ENCODE measurements at places on chromosomes 7 and 10.
A peak's percentile ranks its signal among the peaks of the same experiment; 100 is the strongest.

GRCh38 chr7:146002431-146003078, 114.0 kb upstream of the CNTNAP2 start:
- DNase-seq: no peak

- peak; percentile 14 for DNase-seq
These were observed 550 bp upstream of the CALU start for GRCh38 chr7:128738570-128739047.

- DNase-seq: no peak
These were observed 86.2 kb downstream of the HIBADH start for GRCh38 chr7:27576360-27576944.

DNA sequence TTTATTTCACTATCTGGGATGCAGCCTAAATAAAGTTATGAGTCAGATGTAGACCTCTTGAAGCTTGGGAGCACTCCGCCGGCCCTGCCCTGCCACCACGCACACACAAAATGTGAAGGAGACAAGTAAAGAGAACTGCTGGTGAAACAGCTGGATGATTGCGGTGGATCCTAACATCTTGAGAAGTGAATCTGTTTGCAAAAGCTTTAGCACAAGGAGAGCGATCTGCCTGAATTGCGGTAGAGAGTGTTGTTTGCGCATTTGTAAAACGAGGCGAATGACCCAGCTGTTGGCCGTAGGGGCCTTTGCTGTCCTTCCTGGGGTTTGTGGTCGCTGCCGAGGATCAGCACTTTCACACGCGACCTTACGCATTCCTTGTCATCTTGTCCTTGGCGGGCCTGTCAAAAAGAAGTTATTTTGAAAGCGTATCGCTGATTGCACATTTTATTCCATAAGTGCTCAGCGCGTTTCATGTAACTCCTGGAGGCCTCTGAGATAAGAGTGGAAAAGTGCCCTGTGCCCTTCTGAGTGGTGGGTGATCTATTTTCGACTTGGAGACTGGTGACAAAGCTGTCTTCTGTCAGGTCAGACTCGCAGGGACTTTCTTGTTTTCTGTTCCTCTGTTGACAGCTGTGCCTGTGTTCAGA, 40.8 kb downstream of the RBM20 start:
- no peak for DNase-seq

DNA sequence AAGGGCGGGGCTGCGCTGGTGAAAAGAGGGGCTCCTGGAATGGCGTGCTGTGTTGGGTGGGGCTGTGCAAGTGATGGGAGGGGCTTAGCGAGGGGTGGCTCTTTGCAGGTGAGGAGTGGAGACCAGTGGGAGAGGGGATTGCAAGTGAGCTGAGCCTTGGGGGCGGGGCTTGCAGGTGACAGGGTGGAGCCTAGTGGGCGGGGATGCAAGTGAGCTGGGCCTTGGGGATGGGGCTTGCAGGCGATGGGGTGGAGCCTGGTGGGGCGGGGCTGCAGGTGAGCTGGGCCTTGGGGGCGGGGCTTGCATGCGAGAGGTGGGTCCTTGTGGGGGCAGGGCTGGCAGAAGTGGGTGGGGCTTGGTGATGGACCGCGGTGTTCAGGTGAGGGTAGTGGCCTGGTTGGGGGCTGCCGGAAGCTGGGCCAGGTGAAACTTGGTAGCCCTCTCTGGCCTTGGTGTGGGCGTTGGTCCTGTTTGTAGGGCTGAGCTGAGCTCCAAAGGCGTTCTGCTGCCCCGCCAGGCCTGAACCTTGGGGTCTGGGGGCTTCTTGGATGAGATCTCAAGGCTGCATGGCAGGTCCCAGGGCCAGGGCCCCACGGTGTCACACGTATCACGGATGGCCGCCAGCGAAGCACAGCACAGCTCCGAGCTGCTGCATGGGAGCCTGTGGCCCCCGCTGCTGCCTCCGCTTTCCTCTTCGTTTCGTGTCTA, 743 bp upstream of the PITRM1 start:
- DNase-seq: no peak

- no peak for DNase-seq
These were observed 43.6 kb downstream of the CCSER2 start for GRCh38 chr10:84371944-84372343.

- no peak for DNase-seq
These were observed 2.7 kb downstream of the CHAT start for GRCh38 chr10:49616421-49617101.

- no peak for DNase-seq
These were observed 994 bp upstream of the MAGI2 start for GRCh38 chr7:79454361-79454960.

DNA sequence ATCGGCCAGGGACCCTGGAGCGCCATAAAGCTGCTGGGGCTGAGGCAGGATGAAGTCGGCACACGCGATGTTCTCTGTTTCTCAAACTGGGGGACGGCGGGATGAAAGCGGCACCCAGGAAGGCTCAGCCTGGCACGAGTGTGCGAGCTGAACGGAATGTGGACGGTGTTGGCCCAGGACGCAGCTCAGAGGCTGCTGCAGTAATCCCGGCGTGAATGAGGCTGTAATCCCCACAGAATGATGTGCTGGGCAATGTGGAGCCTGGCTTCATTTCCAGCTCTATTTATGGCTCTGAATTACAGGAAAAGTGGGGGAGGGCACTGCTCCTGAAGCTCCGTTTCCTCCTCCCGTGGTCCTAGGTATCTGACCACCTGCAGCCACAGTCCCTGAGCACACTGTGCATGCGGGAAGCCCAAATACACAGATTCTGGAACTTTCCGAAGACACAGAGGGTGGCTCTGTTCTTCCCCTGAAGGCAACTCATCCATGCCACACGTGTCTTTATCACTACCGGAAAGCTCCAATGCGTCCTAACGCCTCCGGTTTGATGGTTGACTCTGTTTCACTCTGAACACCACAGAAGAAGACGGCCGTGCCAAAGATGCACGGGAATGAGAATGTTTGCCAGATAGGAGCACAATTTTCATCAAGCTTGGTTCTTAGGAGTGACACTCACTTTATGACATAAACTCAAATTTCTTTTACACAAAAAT, 37.6 kb downstream of the KLF6 start:
- no peak for DNase-seq

GRCh38 chr10:6234371-6234770, 31.6 kb downstream of the PFKFB3 start:
- DNase-seq: peak; percentile 5

GRCh38 chr10:101236376-101237080, 7.3 kb upstream of the LBX1 start:
- no peak for DNase-seq

DNA sequence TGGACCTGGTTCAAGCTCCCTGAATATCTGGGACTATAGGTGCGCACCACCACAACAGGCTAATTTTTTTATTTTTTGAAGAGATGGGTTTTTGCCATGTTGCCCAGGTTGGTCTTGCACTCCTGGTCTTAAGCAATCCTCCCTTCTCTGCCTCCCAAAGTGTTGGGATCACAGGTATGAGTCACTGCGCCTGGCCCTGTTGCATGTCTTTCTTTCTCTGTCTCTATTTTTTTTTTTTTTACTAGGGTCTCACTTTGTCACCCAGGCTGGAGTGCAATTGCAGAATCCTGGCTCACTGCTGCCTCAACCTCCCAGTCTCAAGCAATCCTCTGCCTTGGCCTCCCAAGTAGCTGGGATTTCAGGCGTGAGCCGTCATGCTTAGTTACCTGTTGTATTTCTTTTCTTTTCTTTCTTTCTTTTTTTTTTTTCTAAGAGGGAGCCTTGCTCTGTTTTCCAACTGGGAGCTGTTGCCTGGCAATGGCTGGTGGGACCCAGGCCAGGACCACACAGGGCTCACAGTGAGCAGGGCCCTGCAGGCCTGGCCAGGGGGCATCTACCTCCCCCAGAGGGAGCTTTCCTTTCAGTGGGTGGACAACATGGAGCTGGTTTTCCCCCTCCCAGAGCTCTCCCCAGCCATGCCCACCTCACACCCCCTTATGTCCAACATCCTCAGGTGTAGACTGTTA, 6.0 kb downstream of the MYL7 start:
- no peak for DNase-seq

DNA sequence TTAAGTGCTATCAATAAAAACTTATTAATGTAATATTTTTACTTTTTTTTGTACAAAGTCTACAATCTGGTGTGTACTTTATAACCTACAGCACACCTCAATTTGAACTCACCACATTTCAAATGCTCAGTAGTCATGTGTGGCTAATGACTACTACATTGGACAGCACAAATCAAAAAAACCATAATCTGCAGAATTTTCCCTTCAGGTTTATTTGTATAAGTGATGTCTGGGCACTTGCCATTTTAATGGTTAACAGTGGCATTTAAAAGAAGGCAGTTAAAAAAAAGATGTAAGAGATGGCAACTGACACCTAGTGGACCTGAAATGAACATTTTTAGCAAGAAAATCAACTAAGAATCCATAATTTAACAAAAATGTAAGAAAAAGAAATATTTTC, 124.6 kb upstream of the NRBF2 start:
- DNase-seq: no peak

- no peak for DNase-seq
These were observed 97.7 kb downstream of the WDR37 start for GRCh38 chr10:1153805-1154351.

GRCh38 chr7:104096683-104097082, 107.2 kb upstream of the RELN start:
- DNase-seq: no peak

DNA sequence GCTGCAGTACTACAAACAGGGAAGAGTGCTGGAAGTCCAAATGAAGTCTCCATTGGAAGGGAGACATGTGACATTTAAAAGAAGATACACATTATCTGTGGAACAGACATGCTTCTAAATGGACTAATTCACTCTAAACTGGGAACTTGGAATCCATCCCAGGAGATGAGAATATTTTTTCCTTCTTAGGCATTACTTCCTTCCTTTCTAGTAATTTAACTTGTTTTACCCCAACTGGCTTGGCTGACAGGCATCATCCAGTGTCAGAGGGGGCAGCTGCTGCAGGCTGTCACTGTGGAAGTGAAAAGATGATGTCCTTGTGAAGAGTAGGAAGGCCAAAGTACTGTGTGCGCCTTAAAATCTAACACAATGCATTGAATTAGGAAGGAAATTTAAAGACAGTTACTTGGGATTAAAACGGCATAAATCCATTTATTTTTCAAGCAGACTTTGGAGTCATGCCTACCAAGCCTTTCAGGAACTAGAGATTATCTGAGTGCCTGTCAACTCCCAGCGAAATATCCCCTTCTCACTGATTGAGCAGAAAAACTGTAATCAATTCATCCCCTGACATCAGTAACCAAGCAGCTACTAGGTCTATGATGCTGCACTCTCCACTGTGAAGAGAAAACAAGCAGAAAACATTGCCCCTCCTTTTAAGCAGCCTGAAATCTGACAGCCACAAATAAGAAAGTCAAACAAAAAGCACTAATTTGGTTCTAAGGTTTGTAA, 161.2 kb downstream of the DGKI start:
- no peak for DNase-seq

DNA sequence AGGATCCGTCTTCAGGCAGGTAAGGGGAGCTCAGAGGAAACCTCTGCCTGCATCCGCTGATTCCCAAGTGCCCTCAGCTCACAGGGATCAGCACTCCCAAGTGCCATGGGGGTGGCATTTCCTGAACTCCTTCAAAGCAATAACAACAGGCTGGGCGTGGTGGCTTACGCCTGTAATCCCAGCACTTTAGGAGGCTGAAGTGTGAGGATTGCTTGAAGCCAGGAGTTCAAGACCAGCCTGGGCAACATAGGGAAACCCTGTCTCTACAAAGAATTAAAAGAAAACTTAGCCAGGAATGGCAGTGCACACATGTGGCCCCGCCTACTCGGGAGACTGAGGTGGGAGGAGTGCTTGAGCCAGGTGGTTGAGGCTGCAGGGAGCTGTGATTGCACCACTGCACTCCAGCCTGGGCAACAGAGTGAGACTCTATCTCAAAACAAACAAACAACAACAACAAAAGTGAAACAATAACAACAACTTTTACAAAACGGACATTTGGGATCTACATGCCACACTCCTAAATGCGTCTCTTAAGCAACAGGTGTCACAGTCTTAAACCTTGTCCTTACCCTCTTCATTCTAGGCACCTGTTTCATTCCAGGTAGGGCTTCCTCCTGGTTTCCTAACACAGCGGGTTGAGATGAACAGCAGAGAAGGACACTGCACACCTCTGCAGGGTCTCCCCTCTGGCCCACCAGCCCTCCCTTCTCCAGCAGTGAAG, 73.8 kb downstream of the PAXIP1 start:
- DNase-seq: no peak

DNA sequence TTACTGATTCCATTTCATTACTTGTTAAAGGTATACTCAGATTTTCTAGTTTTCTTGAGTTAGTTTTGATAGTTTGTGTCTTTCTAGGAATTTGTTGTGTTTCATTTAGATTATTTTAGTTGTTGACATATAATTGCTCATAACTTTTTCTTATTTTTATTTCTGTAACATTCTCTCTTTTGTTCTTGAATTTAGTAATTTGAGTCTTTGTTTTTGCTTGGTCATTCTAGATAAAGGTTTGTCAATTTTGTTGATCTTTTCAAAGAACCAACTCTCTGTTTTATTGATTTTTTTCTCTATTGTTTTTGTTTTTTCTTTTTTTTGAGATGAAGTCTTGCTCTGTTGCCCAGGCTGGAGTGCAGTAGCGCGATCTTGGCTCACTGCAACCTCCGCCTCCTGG, 7.2 kb downstream of the EXOC6 start:
- no peak for DNase-seq

DNA sequence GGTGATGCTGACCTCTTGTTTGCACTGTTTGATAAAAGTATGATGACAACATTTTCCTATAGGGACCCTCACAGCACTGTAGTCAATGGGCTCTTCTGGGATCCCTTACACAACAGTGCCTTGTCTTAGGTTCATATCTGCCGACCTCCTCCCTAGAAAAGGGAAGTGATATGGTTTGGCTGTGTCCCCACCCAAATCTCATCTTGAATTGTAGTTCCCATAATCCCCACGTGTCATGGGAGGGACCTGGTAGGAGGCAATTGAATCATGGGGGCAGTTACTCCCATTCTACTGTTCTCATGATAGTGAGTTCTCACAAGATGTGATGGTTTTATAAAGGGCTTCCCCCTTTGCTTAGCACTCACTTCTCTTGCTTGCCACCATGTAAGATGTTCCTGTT, 23.1 kb downstream of the ZC3HAV1 start:
- no peak for DNase-seq

- no peak for DNase-seq
These were observed at the start of gene ABCB4 for GRCh38 chr7:87475359-87476178. Gene ABCB4, minus strand, starts transcription at chr7:87475680. Its CDS starts 215 bp downstream, at chr7:87475465.

GRCh38 chr10:130630135-130630534, 493.9 kb downstream of the GLRX3 start:
- DNase-seq: no peak
